Cerebellum (tissue), 4 donors: ENCODE measurements at places on chromosomes 5 and 9. TPM values are rescaled to one million over a fixed set of nuclear protein-coding genes. Genes with fewer than 3 reads are reported as not detected.

- DNase-seq = no peak
Observed at GRCh38 chr5:104363567-104363966, 801.0 kb upstream of the NUDT12 start.

DNA sequence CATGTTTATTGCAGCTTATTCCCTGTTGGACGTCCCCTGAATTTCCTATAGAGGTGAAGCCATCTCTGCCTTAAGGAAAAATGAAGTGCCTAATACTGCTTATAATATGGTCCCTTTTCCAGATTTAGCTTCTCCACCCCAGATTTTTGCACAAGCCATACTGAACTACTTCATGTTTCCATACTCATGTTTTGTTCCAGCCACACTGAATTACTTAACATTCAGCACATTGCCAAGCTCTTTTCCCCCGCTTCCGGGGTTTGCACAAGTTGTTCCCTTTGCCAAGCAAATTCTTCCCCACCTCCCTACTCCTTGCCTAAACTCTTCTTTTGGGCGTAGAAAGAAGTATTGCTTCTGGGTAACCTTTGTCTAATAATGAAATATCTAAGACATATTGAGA is 1.7 kb upstream of the CNTRL start:
- DNase-seq = no peak

- no peak for DNase-seq
Observed at GRCh38 chr5:132873930-132874271, 433 bp downstream of the LEAP2 start.

GRCh38 chr9:70935856-70936255 is 185.6 kb downstream of the TRPM3 start:
- no peak for DNase-seq

GRCh38 chr5:107871023-107871422 is 200.3 kb upstream of the EFNA5 start:
- no peak for DNase-seq

GRCh38 chr5:177392765-177393164 is 7.7 kb downstream of the PFN3 start:
- no peak for DNase-seq

- DNase-seq = no peak
Observed at GRCh38 chr5:156541582-156541981, 214.6 kb downstream of the SGCD start.

GRCh38 chr5:125401724-125402622 is 655.5 kb upstream of the ZNF608 start:
- DNase-seq = no peak

Gene ST6GALNAC4
- 9.0 TPM for total RNA-seq

Gene FBLL1
- 20.9 TPM for total RNA-seq

Gene ANKRD31
- total RNA-seq = 0.82 TPM
